ENCODE measurements at places on chromosomes 5 and 9.

- peak; percentile 48 for DNase-seq
Measured at GRCh38 chr9:85900504-85901201, 40.3 kb upstream of the NAA35 start.

DNA sequence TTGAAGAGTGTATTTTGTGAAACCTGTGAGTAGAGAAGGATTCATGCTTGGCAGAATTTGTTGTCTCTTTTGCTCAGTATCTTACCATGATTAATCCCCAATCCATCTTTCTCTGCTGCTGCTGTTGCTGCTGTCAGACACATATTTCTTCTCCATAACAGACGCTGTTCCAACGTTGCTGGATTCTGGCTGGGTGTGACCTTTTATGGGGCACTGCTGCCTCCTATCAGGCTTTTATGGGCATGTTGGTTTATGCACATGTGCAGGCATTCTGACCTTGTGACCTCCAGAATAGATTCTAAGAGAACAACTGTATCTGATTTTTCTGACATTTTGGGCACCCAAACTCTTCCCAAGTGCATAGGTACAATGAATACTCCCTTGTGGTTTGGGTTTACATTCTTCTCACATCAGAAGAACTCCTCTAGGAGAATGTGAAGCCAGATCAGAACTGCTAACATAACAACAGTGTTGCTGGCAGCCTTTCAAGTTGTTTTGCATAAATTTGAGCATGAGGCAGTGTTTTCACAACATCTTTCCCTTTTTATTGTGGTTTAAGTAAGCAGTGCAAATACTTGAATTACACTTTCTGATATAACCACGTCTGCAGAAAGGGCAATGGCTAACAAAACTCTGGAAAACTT, 9.2 kb upstream of the ISL1 start:
- no peak for DNase-seq

- DNase-seq, result no peak
Measured at GRCh38 chr5:112006721-112007120, 249.7 kb upstream of the NREP start.

- DNase-seq, result no peak
Measured at GRCh38 chr9:90556897-90557675, 85.5 kb downstream of the DIRAS2 start.

GRCh38 chr9:120612218-120612617, 32.3 kb upstream of the CDK5RAP2 start:
- no peak for DNase-seq

- peak; percentile 81 for DNase-seq
Measured at GRCh38 chr9:36401164-36401740, 1.2 kb upstream of the RNF38 start.

DNA sequence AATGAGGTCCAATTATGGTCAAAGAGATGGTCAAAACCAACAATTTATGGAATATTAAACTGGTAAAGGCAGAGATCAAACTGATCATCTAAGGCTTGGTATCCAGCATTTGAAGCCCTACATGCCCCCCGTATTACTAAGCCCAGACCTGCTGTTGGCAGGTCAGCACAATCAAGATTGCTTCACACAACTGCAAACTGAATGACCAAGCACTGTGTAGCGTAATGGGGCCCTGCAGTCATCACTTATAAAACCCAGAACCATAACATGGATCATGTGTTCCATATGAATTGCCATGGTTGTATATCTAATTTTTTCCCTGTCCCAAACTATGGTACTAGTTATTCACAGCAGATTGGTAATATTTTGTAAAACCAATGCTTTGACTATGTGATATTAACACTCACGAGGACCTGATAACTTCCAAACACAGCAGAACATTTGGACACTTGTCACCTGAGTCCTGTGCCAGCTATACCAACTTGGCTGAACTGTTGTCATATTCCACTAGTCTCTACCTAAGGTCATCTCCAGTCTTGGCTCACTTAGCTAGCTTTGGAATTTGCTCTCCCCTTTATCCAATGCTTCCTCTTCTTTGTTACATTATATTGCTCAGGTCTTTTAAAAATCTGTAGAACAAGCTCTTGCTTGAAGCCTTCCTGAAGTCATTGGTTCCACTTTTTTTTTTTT, 81.7 kb upstream of the HMHB1 start:
- no peak for DNase-seq

GRCh38 chr9:36996706-36997086, 37.4 kb downstream of the PAX5 start:
- no peak for DNase-seq

- no peak for DNase-seq
Measured at GRCh38 chr5:43627028-43627427, 24.0 kb downstream of the NNT start.

GRCh38 chr9:14281876-14282275, 32.1 kb downstream of the NFIB start:
- DNase-seq, result no peak

GRCh38 chr9:127578627-127578951, 33.5 kb upstream of the STXBP1 start:
- DNase-seq, result no peak

DNA sequence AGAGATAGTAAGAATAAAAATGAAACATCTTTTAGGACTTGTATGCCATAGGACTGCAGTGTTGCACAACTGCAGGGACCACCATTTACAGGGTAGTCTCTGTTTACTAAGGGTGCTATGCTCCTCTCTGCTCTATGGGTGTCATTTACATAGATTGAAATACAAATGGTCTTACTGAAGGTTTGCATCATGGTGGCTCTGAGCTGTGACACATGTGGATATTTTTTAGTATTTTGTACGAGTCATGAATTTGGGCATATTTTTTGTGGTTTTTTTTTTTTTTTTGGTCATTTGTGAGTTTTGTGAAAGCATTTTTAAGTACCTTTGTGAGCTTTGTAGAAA, 47.4 kb downstream of the CSNK1G3 start:
- no peak for DNase-seq

DNA sequence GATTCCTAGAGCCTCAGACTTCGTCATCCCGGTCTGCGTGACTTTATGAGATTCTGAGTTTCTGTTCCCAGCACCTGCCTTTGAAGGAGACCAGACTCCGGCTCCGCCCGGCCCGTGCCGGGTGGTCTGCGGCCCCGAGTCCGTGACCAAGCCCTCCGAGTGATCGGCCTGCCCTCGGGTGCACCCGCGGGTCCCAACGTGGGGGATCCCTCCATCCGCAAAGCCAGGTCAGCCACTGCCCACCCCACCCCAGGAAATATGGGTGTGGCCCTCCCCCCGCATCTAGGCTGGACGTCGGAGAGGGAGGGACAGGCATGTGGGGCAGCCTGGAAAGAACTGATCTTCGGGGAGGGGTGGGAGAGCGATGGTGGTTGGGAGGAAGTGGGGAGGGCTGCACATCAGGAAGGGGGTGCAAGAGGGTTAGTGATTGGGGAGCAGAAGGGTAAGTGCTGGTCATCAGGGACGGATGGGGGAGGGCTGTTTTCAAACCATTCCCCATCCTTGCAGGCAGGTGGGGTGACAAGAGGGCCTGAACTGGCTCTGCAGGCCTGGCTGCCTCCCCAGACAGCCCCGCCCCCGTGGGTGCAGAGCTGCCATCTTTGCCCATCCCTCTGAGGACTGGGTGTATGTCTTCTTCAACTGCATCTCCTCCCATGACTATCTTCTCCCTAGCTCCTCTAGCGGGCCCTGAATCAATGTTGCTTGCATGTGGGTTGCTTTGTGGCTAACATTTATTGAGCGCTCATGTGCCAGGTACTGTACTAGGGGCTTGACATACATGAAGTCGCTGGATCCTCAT, 747 bp downstream of the LRSAM1 start:
- peak; percentile 49 for DNase-seq

- no peak for DNase-seq
Measured at GRCh38 chr5:7705261-7705660, 145.7 kb downstream of the CFAP90 start.

GRCh38 chr5:116629168-116629567, 54.5 kb upstream of the SEMA6A start:
- DNase-seq, result no peak
